ENCODE measurements at places on chromosomes 12 and 14.

GRCh38 chr12:22682663-22683062, 57.7 kb downstream of the ETNK1 start:
- no peak for DNase-seq

- DNase-seq = no peak
These were observed 272.7 kb upstream of the DCN start for GRCh38 chr12:91455321-91455720.

DNA sequence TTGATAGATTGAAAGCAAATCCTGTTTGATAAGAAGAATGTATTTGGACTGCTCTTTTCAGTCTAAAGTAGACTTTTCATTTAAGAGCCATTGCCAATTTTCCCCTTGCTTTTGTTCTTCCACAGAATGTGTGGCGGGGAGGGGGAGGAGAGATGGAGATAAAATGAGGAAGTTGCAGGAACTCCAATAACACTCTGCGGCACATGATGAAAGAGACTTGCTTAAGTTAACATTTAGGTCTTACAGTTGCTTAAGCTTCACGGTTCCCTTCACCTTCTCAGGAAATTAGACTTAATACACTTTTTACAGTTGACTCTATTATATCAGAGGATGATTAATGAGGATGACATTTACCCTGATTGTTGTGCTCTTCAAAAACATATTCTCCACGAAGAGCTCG, 537.3 kb downstream of the TMTC2 start:
- no peak for DNase-seq

DNA sequence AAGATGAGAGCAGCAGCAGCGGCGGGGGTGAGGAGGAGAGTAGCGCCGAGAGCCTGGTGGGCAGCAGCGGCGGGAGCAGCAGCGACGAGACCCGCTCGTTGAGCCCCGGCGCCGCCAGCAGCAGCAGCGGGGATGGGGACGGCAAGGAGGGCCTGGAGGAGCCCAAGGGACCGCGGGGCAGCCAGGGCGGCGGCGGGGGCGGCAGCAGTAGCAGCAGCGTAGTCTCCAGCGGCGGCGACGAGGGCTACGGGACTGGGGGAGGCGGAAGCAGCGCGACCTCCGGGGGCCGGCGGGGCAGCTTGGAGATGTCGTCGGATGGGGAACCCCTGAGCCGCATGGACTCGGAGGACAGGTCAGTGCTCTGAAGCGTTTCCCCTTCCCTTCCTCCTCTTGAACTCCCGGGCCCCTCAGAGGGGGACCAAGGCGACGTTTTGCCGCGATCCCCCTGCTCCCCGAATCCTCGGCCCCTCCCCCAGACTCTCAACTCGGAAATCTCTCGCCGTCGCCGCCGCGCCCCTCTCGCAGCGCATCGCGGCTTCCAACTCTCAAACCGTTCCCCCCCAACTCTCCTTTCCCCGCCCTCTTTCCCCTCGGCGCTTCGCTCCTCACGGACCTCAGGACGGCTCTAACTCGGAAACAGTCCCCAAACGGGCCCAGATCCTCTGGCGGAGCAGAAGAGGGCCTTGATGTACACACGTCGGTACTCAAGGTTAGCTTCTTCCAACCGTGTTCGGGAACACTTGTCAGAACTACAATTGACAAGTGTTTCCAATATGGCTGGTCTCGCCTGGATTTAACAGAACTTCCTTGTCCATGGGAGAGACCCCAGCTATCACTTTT, 947 bp downstream of the AEBP2 start:
- DNase-seq = peak; percentile 75

DNA sequence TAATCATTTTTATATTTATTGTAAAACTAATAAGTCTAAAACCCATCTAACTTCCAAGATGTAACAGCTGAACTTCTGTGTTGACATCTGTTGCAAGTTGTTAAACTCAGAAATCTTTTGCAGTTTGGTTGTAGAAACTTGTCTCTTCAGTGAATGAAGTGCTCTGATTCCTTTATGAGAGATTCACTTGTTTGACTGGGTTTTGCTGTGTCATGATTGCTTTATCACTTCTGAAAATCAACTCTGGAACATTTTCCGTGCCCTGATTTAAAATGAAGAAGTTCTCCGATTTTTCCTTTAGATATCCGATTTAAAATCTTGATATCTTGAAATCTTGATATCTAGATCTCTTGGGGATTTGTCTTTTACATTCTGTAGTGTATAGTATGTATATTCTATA, 65.1 kb downstream of the DIP2B start:
- DNase-seq = no peak

GRCh38 chr12:41459111-41459905, 271.2 kb downstream of the PDZRN4 start:
- no peak for DNase-seq

DNA sequence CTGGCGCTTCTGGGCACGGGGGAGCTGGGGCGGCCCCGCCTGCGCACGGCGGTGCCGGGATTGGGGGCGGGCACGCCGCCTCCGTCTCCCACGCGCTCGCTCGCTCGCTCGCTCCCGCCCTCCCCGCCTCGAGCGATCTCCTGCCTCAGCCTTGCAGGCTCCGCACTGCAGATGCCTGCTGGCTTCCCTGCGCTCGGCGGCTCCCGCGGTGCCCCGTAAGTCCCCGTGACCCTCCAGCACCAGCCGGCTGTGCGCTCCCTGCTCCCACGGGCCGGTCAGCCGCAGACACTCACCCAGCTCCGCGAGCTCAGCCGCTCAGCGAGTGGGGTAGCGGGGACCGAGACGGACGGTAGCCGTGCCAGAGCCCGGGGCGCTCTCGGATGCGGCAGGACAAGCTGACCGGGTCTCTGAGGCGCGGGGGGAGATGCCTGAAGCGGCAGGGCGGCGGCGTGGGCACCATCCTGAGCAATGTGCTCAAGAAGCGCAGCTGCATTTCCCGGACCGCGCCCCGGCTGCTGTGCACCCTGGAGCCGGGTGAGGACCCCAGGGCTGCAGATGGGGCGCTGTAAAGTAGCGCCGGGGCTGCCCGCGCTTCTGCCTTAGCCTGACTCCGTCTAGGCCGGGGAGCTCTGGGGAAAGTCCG, at the start of gene TBC1D30:
Gene TBC1D30, plus strand, starts transcription at position 148 of the 643 bp plus-strand sequence. Its CDS starts 233 bp downstream, at position 381.
- DNase-seq = peak; percentile 20

GRCh38 chr14:85583380-85583779, 53.4 kb downstream of the FLRT2 start:
- DNase-seq = no peak

- DNase-seq = no peak
These were observed 340.1 kb upstream of the FKBP4 start for GRCh38 chr12:2454601-2455177.

GRCh38 chr12:10205220-10205807, 7.4 kb upstream of the GABARAPL1 start:
- DNase-seq = no peak

- no peak for DNase-seq
These were observed 141.6 kb downstream of the ITPR2 start for GRCh38 chr12:26691234-26691970.

GRCh38 chr12:49733219-49734017, 7.9 kb upstream of the TMBIM6 start:
- no peak for DNase-seq

DNA sequence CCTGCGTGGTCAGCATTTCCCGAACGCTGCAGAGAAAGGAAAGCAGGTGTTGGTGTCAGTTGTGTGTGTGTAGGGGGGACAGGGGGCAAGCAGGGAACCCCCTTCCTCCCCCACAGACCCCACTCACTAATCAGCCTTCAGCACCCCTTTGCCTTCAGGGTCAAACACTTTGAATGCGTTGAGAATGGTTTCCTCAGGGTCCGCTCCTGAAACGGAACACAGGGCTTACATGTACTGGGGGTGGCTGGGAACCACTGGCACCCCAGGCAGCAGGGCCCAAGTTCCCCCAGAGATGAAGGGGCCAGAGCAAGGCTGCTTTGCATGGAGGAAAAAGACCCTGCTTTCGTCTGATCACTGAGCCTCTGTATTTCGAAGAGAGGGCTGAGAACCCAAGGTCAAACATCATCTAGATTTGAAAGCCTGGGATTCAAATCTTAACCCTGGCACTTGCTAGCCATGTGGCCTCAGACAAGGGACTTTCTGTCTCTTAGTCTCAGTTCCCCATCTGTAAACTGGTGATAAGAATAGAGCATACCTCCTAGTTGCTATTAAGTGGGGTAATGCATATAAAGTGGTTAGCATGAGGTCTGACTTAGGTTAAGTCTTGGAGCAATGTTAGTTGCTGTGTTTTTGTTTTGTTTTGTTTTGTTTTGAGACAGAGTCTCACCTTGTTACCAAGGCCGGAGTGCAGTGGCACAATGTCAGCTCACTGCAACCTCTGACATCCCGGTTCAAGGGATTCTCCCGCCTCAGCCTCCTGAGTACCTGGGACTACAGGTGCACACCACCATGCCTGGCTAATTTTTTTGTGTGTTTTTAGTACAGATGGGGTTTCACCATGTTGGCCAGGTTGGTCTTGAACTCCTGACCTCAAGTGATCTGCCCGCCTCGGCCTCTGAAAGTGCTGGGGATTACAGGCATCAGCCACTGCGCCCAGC, 7.0 kb downstream of the MYL2 start:
- DNase-seq = no peak

GRCh38 chr12:104496336-104496735, 39.6 kb downstream of the CHST11 start:
- DNase-seq = no peak

DNA sequence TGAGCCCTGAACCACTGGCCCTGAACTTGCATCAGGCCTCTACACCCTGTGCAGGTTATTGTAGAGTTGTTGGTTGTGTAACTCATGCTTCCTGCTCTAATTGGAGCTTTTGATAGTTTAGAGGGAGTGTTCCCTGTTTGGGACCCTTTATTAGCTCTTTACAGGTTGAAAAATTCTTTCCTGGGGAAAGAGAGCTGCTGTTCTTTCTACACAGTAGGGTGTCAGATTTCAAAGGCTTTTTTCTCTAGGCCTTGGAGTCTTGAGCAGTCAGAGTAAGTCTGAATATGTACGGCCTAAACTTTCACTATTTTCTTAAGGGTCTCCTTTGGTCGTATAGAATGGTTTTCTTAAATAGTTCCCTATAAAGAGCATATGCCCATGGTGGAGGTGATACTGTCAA, 60.8 kb upstream of the NEDD1 start:
- no peak for DNase-seq

DNA sequence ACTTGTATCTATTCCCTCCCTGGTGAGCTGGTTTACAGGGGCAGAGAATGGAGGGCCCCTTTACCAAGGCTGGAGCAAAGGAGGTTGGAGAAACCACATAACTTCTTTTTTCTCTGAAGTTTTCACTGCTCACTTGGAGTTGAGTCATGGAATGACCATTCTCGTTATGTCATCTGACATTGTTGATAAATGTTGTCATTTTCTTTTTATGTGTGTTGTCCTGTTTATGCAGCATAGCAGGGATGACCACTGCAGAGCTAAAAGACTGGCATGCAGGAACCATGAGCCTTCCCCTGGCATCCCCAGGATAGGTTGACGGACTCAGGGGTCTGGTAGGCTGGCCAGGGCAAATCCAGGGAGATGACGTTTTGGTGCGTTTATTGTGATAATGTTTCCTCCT, 256.8 kb upstream of the DDHD1 start:
- no peak for DNase-seq

GRCh38 chr14:56886471-56887062, 76.3 kb upstream of the OTX2 start:
- no peak for DNase-seq

DNA sequence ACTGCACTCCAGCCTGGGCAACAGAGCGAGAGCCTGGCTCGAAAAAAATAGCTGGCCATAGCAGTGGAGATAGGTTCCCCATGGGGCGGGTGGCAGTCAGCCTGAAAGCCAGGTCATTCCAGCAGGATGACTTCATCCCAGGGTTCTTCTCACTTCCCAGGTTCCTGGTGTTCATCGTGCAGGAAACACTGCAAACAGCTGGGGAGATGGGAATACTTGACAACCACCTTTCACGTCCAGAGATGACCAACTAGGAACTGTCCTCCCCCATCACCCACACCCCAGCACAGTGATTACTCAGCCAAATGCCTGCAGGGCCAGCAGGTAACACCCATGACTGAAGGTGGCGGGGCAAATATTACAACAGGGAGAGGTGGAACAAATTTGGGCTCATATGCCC, 1.7 kb downstream of the VSIG10 start:
- DNase-seq = no peak

GRCh38 chr12:128856035-128856790, 2.9 kb downstream of the GLT1D1 start:
- no peak for DNase-seq

- DNase-seq = no peak
These were observed 108.3 kb downstream of the KIF26A start for GRCh38 chr14:104246401-104247335.

DNA sequence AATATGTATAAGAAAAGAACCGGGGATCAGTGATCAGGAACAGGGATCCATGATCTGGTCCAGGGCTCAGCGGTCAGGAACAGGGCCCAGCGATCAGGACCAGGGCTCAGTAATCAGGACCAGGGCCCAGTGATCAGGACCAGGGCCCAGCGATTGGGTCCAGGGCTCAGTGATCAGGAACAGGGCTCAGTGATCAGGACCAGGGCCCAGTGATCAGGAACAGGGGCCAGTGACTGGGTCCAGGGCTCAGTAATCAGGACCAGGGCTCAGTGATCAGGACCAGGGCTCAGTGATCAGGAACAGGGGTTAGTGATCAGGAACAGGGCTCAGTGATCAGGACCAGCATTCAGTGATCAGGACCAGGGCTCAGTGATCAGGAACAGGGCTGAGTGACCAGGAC, 56.3 kb downstream of the TMEM121 start:
- no peak for DNase-seq

DNA sequence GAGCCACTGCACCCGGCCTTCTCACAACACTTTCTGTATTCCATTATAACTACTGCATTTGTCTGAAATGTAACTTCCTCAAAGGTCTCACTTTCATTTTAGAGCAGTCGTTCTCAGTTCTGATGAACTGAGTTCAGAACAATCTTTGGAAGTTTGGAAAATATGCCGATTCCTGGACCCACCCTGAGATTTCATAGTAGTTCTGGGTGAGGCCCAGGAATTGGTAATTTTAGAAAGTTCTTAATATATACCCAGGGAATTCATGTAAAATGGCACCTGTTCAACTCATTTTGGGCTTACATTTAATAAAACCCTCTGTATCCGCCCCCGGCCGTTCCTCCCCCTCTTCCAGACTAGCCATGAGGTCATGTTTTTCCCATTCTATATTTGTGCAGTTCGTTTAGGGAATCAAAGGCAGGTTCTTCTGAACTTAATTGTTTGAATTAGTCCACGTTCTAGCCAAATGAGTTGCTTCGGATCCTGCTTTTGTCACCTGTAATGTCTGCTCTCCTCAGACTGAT, 5.9 kb downstream of the GSG1 start:
- DNase-seq = no peak

DNA sequence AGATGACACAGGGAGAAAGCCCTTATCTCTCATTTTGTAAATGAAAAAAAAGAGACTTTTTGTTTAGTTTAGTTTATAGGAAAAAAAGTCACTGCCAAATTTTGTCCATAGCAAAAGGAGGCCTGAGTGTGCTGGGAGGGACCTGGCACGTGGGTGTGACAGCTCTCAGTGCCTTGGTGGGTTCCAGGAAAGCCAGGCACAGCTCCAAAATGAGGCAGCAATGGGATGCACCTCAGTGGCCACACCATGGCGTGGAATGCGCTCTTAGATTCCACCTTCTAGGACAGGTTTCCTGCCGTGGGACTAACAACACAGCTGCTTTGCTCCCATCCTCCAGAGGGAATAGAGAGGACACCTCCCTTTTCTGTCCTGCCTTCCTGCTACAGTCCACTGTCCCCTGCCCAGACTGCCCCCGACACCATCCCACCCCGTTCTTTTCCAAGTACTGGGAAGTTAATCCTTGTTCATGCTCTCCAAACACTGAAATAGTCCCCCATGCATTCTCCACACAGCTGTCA, 207.6 kb downstream of the EMP1 start:
- no peak for DNase-seq
